Esophagus muscularis mucosa (tissue), 4 donors: ENCODE measurements at places on chromosomes 1 and 21. TPM values are rescaled to one million over a fixed set of nuclear protein-coding genes. Genes with fewer than 3 reads are reported as not detected.
A peak's percentile ranks its signal among the peaks of the same experiment; 100 is the strongest.

Gene GPR61
- total RNA-seq = not detected

Gene PGLYRP4
- not detected for total RNA-seq

Gene ELOA
- 45.4 TPM for total RNA-seq

Gene ZNF692
- 19.4 TPM for total RNA-seq

GRCh38 chr1:245566952-245567351, 412.2 kb downstream of the KIF26B start:
- no peak for DNase-seq
- no peak overlapping the region for H3K27ac ChIP-seq
- H3K27me3 ChIP-seq = no peaks in the 10 kb centered on the region
- no peak overlapping the region for H3K4me3 ChIP-seq
- peaks cover 5% of the 10 kb centered on the region for H3K4me1 ChIP-seq
- H3K36me3 ChIP-seq = no peaks in the 10 kb centered on the region

DNA sequence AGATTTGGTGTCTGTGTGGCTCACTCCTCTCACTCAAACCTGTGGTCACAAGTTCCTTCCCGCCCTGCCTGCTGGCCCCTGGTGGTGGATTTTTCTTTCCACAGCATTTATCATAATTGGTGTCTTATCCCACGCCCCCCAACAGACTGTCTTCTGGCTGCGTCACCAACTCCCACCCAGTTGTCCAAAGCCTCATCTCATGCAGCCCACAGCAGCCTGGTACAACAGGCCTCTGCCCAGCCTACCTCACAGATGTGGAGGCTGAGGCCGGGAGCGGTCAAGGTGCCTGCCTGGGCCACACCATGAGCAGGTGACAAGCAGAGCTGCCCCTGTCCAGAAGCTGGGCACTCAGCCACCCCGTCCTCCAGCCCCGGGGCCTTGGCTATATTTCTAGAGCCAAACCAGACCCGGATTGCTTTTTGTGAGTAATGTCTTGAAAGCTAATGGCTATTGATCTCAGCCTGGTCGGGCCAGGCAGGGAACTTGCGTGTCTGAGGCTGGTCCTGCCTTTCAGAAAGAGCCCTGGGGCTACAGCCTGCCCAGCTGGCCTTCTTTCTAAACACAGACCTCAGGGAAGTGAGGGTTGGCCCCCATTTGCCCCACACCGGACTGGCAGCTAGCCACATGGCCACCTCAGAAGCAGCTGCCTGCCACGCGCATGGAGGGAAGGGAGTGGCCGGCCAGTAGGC, 2.6 kb downstream of the KCNAB2 start:
- H3K4me3 ChIP-seq = no peak overlapping the region
- H3K36me3 ChIP-seq = no peaks in the 10 kb centered on the region
- H3K27me3 ChIP-seq = peaks cover 16% of the 10 kb centered on the region
- H3K4me1 ChIP-seq = peaks cover 9% of the 10 kb centered on the region

GRCh38 chr1:174967845-174968705, 31.7 kb upstream of the CACYBP start:
- DNase-seq = no peak
- H3K4me3 ChIP-seq = no peak overlapping the region
- no peaks in the 10 kb centered on the region for H3K36me3 ChIP-seq
- no peaks in the 10 kb centered on the region for H3K27me3 ChIP-seq

GRCh38 chr1:90993245-90993644, 28.6 kb downstream of the ZNF644 start:
- DNase-seq = no peak
- peaks cover 23% of the 10 kb centered on the region for H3K4me1 ChIP-seq
- no peaks in the 10 kb centered on the region for H3K36me3 ChIP-seq
- no peaks in the 10 kb centered on the region for H3K27me3 ChIP-seq
- no peak overlapping the region for H3K27ac ChIP-seq

DNA sequence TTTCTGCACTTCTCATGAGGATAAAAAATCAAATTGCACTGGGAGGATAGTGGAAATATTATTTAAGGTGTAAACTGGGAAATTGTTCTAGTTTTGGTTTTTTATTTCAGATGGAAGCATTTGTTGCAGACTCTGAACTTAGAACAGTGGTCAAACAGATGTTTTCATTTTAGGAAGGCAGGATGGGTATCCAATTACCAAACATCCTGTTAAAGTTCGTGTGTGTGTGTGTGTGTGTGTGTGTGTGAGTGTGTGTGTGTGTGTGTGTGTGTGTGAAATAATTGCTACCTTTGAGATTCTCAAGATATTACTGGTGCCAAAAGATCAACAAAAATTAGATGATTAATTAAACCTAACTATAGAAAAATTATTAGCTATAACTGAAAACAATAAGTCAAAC, 24.3 kb upstream of the DUSP10 start:
- no peaks in the 10 kb centered on the region for H3K36me3 ChIP-seq
- no peaks in the 10 kb centered on the region for H3K27me3 ChIP-seq
- no peak overlapping the region for H3K27ac ChIP-seq
- H3K4me3 ChIP-seq = no peak overlapping the region
- H3K4me1 ChIP-seq = no peaks in the 10 kb centered on the region

- H3K27ac ChIP-seq = peak overlapping the region; percentile 68
- no peak for DNase-seq
- no peaks in the 10 kb centered on the region for H3K36me3 ChIP-seq
- no peak overlapping the region for H3K4me3 ChIP-seq
- peaks cover 70% of the 10 kb centered on the region for H3K4me1 ChIP-seq
Observed at GRCh38 chr1:12173631-12174121, 6.9 kb downstream of the TNFRSF1B start.

DNA sequence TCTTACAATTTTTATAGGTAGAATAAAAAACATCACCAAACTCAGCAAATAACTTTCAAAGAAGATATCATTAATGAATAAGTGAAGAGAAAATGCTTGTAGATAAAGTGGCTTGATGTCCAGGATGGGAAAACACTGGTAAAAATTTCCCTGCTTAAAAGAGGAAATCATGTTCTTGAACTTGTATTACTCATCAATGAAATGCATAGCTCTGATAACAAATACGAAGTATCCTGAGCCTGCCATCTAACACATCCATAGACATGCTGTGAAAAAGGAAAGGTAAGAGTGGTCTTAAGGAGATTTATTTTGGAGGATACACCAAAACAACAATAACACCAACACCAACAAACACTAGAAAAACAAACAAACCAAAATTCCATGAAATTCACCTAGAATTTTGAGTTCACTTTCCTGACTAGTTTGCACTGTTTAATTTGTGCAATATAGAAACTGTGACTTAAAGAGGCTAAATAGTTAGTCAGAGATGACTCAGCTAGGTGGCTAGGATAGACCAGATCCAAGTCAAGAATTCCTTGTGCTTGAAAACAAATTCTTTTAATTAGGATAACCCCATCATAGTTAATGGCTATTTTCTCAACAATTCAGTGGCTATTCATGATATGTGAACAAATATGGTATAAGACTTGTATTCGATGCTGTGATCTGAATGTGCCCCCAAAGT, 179.8 kb upstream of the KCNK2 start:
- H3K27me3 ChIP-seq = no peaks in the 10 kb centered on the region
- no peaks in the 10 kb centered on the region for H3K36me3 ChIP-seq
- H3K4me1 ChIP-seq = no peaks in the 10 kb centered on the region
- H3K27ac ChIP-seq = no peak overlapping the region
- no peak overlapping the region for H3K4me3 ChIP-seq

DNA sequence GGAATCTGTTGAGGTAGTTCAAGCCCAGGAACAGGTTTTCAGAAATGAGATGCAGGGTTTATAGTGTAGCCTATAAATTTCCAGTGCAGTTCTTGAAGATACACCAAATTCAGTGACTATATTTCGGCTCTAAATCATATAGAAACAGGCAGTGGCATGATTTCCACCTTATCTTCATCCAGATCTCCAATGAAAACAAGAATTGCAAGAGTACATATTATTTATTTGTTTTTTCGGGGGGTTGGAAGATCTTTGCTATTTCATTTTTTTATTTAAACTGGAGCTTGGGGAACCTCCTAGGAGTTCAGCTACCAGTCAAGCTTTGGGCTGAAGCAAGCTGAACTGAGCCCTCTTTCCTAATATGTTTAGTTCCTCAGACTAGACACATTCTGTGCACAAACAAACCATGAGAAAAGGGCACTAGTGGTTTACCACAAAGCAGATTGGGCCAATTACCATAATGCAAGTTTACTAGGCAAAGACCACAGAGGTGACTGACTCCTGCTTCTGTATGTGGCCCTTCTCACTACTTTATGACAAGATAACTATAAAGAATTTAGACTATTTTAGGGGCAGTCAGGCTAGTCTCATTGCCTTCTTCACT, 68.5 kb downstream of the RGS2 start:
- no peak overlapping the region for H3K4me3 ChIP-seq
- no peaks in the 10 kb centered on the region for H3K27me3 ChIP-seq

GRCh38 chr1:47617381-47618221, 179.8 kb downstream of the FOXD2 start:
- no peak overlapping the region for H3K4me3 ChIP-seq
- H3K27me3 ChIP-seq = peaks cover 4% of the 10 kb centered on the region
- no peak overlapping the region for H3K27ac ChIP-seq

- DNase-seq = no peak
- H3K27me3 ChIP-seq = no peaks in the 10 kb centered on the region
Observed at GRCh38 chr1:8835941-8836643, 18.7 kb upstream of the RERE start.

DNA sequence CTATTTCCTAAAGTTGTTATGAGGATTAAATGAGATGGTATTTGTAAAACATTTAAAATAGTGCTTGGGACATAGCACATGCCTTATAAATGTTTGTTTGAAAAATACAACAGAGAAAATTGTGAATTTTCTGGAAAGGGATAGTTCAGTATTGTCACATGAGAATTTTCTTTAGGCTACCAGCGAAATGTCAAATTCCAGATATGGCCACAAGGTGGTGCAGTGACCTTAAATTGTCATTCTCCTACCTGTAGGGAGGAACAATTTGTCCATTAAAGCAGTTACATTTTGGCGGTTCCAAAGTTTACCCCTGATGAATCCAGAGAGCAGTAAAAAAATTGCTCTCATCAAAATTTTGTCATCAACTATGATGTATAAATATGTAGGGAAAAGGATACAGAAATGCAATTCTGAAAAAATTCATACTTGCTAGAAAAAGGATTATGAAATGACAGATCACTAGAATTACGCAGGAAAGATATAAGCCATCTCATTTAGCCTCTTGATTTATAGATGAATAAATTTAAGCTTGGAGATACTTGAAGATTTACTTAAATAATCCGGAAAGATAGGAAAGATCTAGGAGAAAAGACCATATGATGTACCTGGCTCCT, 50.2 kb upstream of the TSHB start:
- no peaks in the 10 kb centered on the region for H3K27me3 ChIP-seq
- no peak for DNase-seq
- no peak overlapping the region for H3K27ac ChIP-seq

- H3K36me3 ChIP-seq = no peaks in the 10 kb centered on the region
- no peak overlapping the region for H3K4me3 ChIP-seq
- no peaks in the 10 kb centered on the region for H3K27me3 ChIP-seq
- H3K4me1 ChIP-seq = peaks cover 6% of the 10 kb centered on the region
- DNase-seq = no peak
Observed at GRCh38 chr1:82343381-82343780, 542.6 kb downstream of the ADGRL2 start.

DNA sequence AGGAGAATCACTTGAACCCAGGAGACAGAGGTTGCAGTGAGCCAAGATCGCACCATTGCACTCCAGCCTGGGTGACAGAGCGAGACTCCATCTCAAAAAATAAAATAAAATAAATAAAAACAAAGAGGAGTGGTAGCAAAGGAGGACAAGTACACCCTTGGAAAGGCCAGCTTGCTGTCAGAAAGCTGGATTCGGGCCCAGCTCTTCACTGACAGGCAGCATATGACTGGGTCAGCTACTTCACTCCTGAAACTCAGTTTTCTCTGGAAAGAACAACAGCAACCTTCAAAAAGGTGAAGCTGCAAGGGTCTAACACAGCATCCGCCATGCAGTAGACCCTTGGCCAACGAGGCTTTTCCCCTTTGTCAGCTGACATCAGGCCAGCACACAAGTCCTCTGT, 156.0 kb upstream of the TIAM1 start:
- no peaks in the 10 kb centered on the region for H3K36me3 ChIP-seq
- H3K4me1 ChIP-seq = no peaks in the 10 kb centered on the region
- no peaks in the 10 kb centered on the region for H3K27me3 ChIP-seq
- no peak overlapping the region for H3K4me3 ChIP-seq

- no peaks in the 10 kb centered on the region for H3K36me3 ChIP-seq
- no peak overlapping the region for H3K4me3 ChIP-seq
- no peak overlapping the region for H3K27ac ChIP-seq
- no peaks in the 10 kb centered on the region for H3K27me3 ChIP-seq
- DNase-seq = no peak
Observed at GRCh38 chr1:10813799-10814198, 17.4 kb upstream of the CASZ1 start.

DNA sequence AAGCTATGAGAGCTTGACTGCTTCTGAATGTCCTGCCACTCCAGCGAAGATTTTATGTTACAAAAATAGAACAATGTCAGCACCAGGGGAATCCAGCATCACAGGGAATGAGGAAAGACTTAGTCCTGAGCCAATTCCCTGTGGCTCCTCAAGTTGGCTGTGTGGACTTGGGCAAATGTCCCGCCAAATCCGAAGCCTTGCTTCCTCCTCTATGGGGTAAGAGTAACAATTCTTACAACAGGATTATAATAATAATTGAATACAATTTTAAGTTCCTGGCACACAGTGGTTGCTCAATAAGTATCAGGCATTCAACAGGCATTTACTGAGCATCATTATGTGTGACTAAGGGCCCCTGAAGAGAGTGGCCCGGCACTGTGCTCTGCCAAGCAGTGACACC, 44.4 kb downstream of the STPG1 start:
- DNase-seq = no peak
- H3K27ac ChIP-seq = no peak overlapping the region
- no peaks in the 10 kb centered on the region for H3K27me3 ChIP-seq
- peaks cover 9% of the 10 kb centered on the region for H3K4me1 ChIP-seq

DNA sequence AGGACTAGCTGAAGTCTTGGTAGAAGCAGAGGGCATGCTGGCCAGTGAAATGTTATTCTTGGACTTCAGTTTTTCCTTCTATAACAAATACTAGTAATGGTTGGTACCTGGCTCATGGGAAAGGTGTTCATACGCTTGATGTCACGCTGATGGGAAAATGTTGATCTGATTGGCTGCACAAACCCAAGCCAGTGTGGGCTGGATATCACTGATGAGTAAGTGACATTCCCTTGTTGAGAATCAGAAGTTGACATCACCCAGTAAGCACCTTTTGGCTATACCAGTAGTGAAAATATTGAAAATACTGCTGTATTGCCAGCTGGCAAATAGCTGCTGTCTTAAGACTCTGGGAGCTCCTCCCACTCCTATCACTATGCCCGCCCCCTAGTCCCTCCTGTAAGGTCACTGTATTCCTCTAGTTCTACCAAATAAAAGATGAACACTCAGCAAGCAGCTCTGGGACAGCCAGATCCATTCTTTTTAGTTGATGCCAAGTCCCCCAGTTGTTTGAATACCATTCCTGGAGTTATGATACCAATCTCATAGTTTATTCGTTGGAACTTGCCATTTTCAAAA, 168.2 kb downstream of the GRIK1 start:
- no peak for DNase-seq
- no peaks in the 10 kb centered on the region for H3K36me3 ChIP-seq
- H3K27me3 ChIP-seq = no peaks in the 10 kb centered on the region
- no peak overlapping the region for H3K4me3 ChIP-seq
- H3K4me1 ChIP-seq = no peaks in the 10 kb centered on the region

- H3K4me1 ChIP-seq = no peaks in the 10 kb centered on the region
- no peak overlapping the region for H3K27ac ChIP-seq
- no peak overlapping the region for H3K4me3 ChIP-seq
- H3K36me3 ChIP-seq = no peaks in the 10 kb centered on the region
- DNase-seq = no peak
- H3K27me3 ChIP-seq = no peaks in the 10 kb centered on the region
Observed at GRCh38 chr1:172425339-172425738, 4.9 kb downstream of the C1orf105 start.

GRCh38 chr1:166950156-166950555, 25.2 kb downstream of the ILDR2 start:
- no peak overlapping the region for H3K4me3 ChIP-seq
- peak; percentile 88 for DNase-seq
- H3K27me3 ChIP-seq = no peaks in the 10 kb centered on the region
- H3K36me3 ChIP-seq = no peaks in the 10 kb centered on the region
- peaks cover 17% of the 10 kb centered on the region for H3K4me1 ChIP-seq
